ENCODE measurements at places on chromosomes 5 and 9. TPM values are rescaled to one million over a fixed set of nuclear protein-coding genes. Genes with fewer than 3 reads are reported as not detected.

The KCNV2 gene
- not detected for total RNA-seq

The PCDHB8 gene
- total RNA-seq, result 0.26 TPM

The GDNF gene
- 0.85 TPM for total RNA-seq

GRCh38 chr5:107263387-107264018 is 407.2 kb downstream of the EFNA5 start:
- H3K27ac ChIP-seq, result no peak overlapping the region
- H3K27me3 ChIP-seq, result no peaks in the 10 kb centered on the region
- H3K36me3 ChIP-seq, result no peaks in the 10 kb centered on the region
- no peaks in the 10 kb centered on the region for H3K4me1 ChIP-seq
- DNase-seq, result no peak

The NEK6 gene
- total RNA-seq, result 33.2 TPM

The CD72 gene
- total RNA-seq, result 2.8 TPM

GRCh38 chr5:139975306-139975705 is 67.8 kb downstream of the NRG2 start:
- H3K36me3 ChIP-seq, result no peaks in the 10 kb centered on the region
- no peak overlapping the region for H3K27ac ChIP-seq
- H3K4me3 ChIP-seq, result no peak overlapping the region

The ARHGAP26 gene
- total RNA-seq, result 33.8 TPM

The FCN1 gene
- 13.8 TPM for total RNA-seq

The FOXD4L3 gene
- total RNA-seq, result not detected

GRCh38 chr9:132784286-132784830 is 93.7 kb downstream of the AK8 start:
- H3K36me3 ChIP-seq, result no peaks in the 10 kb centered on the region
- DNase-seq, result no peak

- no peak overlapping the region for H3K27ac ChIP-seq
- no peaks in the 10 kb centered on the region for H3K4me1 ChIP-seq
- no peaks in the 10 kb centered on the region for H3K27me3 ChIP-seq
- DNase-seq, result no peak
- no peak overlapping the region for H3K4me3 ChIP-seq
These were observed 32.5 kb downstream of the COL27A1 start for GRCh38 chr9:114187827-114188226.

GRCh38 chr5:90902651-90903386 is 344.2 kb downstream of the ADGRV1 start:
- no peak overlapping the region for H3K4me3 ChIP-seq
- H3K27me3 ChIP-seq, result no peaks in the 10 kb centered on the region
- H3K27ac ChIP-seq, result no peak overlapping the region
- no peaks in the 10 kb centered on the region for H3K36me3 ChIP-seq

The GNE gene
- total RNA-seq, result 26.6 TPM

The C9orf153 gene
- total RNA-seq, result not detected

The DNAH5 gene
- total RNA-seq, result under 0.01 TPM

- no peaks in the 10 kb centered on the region for H3K4me1 ChIP-seq
- no peak overlapping the region for H3K27ac ChIP-seq
- no peak overlapping the region for H3K4me3 ChIP-seq
- DNase-seq, result no peak
- H3K36me3 ChIP-seq, result no peaks in the 10 kb centered on the region
These were observed 2.9 kb upstream of the ERMP1 start for GRCh38 chr9:5835808-5836207.

GRCh38 chr5:141822144-141822543 is 56.1 kb downstream of the PCDH1 start:
- H3K4me1 ChIP-seq, result no peaks in the 10 kb centered on the region
- H3K36me3 ChIP-seq, result no peaks in the 10 kb centered on the region
- no peak overlapping the region for H3K4me3 ChIP-seq
- H3K27ac ChIP-seq, result peak overlapping the region; percentile 74
- DNase-seq, result peak; percentile 69

The CARD9 gene
- 10.6 TPM for total RNA-seq

- H3K4me3 ChIP-seq, result no peak overlapping the region
- no peak overlapping the region for H3K27ac ChIP-seq
- no peak for DNase-seq
- no peaks in the 10 kb centered on the region for H3K36me3 ChIP-seq
These were observed 70.1 kb downstream of the WNK2 start for GRCh38 chr9:93254061-93254481.

The SLIT3 gene
- 24.1 TPM for total RNA-seq

- H3K4me3 ChIP-seq, result no peak overlapping the region
- no peaks in the 10 kb centered on the region for H3K27me3 ChIP-seq
These were observed 20.0 kb downstream of the MOCS2 start for GRCh38 chr5:53089481-53089991.

The PFN3 gene
- total RNA-seq, result not detected

The RANBP17 gene
- 1.8 TPM for total RNA-seq

The SH3GL2 gene
- total RNA-seq, result 2.4 TPM

DNA sequence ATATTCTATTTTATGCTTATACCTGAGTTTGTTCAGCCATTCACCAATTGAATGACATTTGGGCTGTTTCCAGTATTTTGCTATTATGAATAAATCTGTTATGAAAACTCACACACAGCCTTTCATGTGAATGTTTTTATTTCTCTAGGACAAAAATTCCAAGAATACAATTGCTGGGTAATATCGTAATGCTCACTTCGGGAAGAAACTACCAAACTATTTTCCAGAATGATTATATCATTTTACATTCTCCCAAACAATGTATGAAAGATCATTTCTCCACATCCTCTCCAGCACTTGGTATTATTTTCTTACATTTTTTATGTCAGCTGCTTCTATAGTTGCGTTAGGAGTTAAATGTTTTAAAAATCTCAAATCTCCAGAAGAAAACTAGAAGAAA is 58.3 kb upstream of the LHFPL2 start:
- H3K27me3 ChIP-seq, result no peaks in the 10 kb centered on the region
- no peak overlapping the region for H3K4me3 ChIP-seq
- H3K27ac ChIP-seq, result no peak overlapping the region
- H3K4me1 ChIP-seq, result no peaks in the 10 kb centered on the region
- DNase-seq, result no peak

DNA sequence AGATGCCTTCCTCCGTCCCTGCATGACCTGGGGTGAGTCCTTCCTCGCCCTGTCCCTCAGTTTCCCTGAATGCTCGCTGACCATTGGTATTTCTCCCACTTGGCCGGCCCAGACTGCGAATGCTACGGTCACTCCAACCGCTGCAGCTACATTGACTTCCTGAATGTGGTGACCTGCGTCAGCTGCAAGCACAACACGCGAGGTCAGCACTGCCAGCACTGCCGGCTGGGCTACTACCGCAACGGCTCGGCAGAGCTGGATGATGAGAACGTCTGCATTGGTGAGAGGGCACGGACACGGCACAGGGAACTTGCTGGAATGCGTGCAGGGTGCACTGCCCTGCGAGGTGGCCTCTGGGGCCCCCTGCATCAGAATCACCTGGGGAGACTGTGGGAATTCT is 77.1 kb downstream of the NTNG2 start:
- no peak overlapping the region for H3K4me3 ChIP-seq
- H3K27ac ChIP-seq, result no peak overlapping the region
- no peak for DNase-seq
- H3K27me3 ChIP-seq, result no peaks in the 10 kb centered on the region
- no peaks in the 10 kb centered on the region for H3K4me1 ChIP-seq
- H3K36me3 ChIP-seq, result no peaks in the 10 kb centered on the region

DNA sequence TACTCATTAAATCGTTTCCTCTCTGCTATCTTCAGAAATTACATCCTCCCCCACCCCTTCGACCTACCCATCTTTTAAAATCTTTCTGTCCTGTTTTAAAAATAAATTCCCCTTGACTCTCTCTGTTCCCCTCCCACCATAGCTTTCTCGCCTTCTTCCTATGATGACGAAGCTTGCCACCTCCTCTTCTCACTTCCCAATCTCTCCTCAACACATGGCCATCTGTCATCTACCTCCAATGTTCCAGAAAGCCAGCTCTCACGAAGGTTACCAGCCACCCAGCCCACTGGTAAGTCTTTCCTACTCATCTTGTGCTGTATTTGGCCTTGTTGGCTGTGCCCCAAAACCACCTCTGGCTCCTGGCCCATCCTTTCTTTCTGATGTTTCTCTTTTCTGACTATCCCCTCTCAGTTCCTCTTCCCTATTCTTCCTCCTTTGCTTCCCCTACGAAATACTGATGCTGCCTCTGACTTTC is 346.3 kb downstream of the ENC1 start:
- H3K4me3 ChIP-seq, result no peak overlapping the region
- no peaks in the 10 kb centered on the region for H3K27me3 ChIP-seq
- no peaks in the 10 kb centered on the region for H3K36me3 ChIP-seq
- no peak for DNase-seq

All from uterus (tissue), 4 donors.